Panc1 (cell line): ENCODE measurements at places on chromosomes 1 and 21.

GRCh38 chr1:243587823-243588560, 262.1 kb downstream of the AKT3 start:
- no peak for DNase-seq

DNA sequence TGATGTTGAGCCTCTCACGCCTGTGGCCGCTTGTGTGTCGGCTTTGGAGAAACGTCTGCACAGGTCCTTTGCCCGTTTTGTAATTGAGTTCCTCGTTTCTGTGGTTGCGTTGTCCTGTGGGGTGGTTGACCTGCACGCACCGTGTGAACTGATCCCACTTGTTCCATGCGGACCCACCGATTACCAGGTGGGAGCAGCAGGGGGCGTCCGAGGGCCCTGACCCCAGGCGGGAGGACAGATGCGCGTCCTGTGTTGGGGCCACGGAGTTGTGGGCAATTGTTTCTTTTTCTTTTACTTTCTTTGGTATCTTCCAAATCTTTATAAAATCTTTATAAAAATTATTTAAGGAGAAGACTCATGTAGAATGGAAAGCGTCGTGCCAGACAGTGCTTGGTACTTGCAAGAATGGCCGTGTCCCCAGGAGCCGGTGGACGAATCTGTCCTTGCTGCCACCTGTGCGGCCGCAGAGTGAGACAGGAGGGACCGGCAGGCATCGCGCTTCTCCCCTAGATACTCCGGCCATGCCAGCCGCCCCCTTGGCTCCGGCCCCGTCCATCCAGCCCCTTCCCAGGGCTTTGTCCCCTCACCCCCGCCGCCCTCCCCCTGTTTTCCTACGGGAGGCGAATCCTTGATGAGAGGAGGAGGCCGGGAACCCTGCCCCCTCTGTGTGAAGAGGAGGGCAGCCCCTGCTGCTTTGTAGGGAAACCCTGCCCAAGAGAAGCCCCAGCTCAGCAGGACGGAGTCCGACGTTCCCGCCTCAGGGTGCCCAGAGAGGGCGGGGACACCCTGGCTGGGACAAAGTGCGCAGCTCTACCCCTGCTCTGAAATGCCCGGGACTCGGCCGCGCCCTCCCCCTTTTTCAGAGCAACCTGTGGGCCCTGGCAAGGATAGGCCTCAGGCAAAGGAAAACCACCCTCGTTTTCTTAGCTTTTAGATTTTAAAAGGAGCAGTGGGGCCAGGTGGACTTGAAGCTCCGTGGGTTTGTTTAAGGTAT, 41.7 kb downstream of the PRKCZ start:
- no peak for DNase-seq

- DNase-seq: peak; percentile 57
Observed at GRCh38 chr21:23968722-23969647, 1638.3 kb downstream of the MRPL39 start.

- no peak for DNase-seq
Observed at GRCh38 chr21:16821588-16821987, 691.3 kb upstream of the CXADR start.

DNA sequence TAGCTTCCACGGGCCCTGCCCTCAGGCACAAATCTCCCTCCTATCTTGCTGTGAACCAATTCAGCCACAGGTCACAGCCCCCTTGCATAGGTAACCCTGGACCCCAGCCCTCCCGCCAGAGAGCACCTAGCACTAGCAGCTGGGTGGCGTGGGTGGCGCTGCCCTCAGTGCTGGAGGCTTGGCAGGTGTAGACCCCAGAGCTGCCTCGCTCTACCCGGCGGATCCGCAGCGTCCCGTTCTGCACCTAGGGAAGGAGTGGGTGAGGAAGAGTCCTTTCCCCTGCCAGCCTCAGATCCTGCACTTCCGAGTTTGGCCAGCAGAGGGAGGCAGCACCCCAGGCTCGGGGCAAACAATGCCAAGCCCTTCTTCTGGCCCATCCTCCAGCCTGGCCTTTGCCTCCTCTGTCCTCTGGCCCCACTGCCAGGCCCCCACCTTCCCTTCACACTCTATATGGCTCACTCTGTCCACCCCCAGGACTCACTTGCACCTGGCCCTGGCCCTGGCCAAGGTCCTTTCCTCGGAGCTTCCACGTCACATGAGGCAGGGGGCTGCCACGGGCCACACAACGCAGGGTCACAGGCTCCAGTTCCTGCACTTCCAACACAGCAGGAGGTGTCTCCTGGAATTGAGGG, 9.0 kb downstream of the IGSF9 start:
- peak; percentile 60 for DNase-seq
